ENCODE measurements at places on chromosomes 7 and 10.
A peak's percentile ranks its signal among the peaks of the same experiment; 100 is the strongest.

- DNase-seq: no peak
These were observed 147.9 kb downstream of the DNAH11 start for GRCh38 chr7:21690705-21691104.

- no peak for DNase-seq
These were observed 647.5 kb downstream of the TYW1 start for GRCh38 chr7:67644151-67644550.

DNA sequence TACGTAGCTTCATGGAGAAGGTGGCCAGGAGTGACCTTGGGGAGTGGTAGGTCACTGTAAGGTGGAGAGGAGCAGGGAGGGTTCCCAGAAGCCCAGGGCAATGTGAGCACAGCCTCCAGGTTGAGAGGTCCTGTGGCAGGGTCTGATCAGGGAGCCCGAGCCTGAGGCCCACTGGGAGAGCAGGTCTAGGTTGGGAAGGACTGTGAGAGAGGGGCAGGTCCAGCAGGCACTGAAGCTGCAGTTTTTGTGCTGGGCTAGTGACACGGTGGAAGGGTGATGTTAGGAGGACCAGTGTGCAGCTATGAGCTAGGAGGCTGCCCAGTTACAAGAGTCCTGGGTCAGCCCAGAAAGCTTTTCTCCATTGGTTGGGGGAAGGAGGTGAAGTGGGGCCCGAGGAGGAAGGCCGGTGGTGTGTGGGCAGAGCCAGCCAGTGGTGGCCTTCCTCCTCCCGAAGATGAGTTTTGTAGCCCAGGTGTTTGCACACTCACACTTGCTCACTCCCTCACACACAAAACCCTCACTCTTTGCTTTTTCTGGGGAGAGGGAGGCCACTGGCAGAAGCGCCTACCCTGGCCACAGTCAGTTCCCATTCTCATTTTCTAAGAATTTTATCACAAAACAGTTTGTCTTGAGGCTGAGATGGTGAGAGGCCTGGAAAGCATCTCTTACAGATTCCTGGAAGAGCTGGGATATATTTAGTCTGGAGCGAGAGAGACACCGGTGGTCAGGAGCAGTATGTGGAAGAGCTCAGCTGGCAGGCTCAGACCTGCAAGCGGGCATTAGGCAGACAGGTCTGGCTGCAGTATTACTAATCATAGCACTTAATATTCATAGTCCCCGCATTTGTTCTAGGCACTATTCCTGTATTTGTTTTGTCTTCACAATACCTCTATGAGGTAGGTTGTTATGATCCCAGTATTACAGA, 57.1 kb downstream of the ZNF467 start:
- DNase-seq: no peak

DNA sequence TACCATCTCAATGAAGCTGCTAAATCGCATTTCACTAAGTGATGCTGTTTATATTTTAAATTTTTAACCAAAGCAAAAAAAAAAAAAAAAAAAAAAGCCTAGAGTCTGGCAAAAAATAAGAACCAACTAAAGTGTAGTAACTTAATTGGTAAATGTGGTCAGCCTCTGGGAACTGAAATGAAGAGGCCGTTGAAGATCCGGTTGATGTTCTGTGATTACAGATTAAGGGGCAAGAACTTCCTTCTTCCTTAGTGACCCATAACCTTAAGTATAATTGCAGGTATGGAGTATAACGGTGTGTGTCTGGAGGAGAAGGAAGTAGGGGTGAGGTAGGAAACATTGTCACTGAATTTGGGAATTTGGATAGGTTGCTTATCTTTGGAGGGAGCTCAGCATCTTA, 7.7 kb upstream of the SRGN start:
- DNase-seq: no peak

- no peak for DNase-seq
These were observed 64.5 kb downstream of the MCMBP start for GRCh38 chr10:119807960-119808697.

- no peak for DNase-seq
These were observed 53.5 kb upstream of the PPP2R2D start for GRCh38 chr10:131847241-131847783.

GRCh38 chr10:67657775-67658174, 38.2 kb downstream of the CTNNA3 start:
- DNase-seq: peak; percentile 18

DNA sequence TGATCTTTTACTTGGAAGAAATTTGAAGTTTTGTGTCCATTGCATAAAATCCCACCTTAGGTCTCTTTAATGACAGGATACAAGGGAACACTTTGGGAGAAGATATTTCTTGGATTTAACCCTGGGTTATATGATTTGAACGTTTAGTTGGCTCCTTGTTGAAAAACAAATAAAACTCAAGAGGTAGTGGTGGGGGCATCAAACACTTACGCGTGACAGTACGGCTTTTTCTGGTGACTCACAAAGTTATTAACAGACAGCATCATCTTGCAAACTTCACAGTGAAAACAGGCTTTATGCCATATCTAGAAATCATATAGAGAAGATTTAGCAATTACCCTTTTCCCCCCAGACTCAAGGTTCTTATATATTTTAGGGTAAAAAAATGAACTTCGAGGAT, 699 bp downstream of the NRAP start:
- no peak for DNase-seq

DNA sequence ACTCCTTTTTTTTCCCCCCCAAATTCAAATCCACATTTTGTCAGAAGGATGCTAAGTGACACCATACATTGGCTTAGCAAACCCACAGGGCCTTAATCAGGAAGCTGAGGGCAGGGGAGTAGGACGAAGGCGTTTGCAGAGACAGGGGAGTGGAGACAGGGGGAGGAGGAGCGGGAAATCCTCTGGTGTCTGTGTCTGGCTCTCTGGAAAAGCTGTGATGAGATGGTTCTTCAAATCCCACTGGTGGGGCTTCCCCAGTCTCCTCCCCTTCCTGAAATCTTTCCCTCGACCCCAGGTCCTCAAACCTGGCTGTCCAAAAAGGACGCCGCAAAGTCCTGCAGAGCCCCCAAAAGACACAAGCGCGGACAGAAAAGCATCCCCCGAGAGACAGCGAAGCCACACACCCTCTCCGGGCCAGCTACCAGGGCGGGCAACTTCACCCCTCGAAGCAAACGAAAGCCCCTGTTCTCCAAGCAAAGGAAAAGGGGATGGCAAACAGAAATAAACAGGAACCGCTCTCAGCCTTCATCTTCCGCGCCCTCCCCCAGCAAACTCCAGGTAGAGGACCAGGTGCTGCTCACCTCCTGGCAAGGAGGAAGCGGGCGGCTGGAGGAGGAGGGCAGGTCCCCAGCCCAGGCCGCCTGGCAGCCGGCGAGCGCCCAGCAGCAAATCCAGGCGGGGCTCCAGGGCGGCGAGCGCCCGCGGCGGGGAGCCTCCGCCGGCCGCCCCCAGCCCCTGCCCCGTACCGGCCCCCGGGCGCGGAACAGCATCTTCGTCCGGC, 520 bp downstream of the ELAPOR2 start:
- peak; percentile 16 for DNase-seq

DNA sequence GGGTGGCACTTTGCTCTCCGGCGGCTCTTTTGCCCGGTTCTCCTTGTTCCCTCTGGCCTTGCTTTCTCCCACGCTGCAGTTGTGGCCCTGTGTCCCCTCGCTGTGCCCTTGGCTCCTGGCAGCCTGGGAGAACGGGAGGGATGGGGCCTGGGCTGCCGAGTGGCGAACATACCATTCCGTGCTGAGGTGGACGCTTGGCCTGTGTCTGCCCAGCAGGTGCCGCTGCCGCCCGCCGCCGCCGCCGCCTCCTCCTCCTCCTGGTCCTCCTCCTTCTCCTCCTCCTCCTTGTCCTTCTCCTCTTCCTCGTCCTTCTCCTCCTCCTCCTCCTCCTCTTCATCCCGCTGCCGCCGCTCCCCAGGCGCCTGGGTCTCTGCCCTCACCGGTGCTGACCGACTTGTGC, 36.0 kb downstream of the AGAP3 start:
- DNase-seq: no peak

DNA sequence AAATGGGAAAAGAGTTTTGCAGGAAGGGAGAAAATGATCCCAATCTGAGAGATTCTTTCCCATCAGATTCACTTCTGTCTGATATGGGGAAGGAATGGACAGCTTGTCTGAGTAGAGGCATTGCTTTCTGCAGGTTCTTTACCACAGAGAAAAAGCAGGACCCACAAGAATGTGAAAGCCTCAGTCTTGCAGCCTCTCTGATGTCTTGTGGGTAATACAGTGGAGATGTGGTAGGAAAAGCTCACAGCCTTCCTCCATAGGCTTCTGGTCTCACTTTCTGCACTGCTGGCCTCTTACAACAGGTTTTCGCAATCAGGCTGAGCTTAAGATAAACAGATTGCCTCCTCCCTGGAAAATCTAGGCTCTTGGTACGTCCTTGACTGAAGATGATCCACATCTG, 551 bp downstream of the IFIT1 start:
- DNase-seq: no peak

GRCh38 chr7:81256991-81257390, 338.1 kb upstream of the SEMA3C start:
- no peak for DNase-seq

DNA sequence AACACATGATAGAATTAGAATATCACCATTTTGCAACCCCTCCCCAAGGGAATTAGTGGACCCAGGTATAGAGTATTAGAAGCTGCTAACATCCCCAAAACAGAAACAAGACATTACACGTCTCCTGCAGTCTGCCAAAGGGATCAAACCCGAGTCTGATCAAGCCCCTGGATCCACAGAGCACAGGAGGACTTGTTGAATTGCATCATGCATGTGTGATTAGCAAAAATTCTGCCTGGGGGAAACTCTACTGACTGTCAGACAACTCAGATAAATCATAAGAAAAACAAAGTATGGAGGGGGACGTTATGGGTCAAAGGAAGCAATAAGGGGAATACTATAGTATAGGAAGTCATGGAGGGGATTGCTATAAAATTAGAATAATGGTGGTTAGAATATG, 116.8 kb upstream of the FGFR2 start:
- DNase-seq: no peak

GRCh38 chr10:100713049-100713858, 32.1 kb upstream of the PAX2 start:
- no peak for DNase-seq

DNA sequence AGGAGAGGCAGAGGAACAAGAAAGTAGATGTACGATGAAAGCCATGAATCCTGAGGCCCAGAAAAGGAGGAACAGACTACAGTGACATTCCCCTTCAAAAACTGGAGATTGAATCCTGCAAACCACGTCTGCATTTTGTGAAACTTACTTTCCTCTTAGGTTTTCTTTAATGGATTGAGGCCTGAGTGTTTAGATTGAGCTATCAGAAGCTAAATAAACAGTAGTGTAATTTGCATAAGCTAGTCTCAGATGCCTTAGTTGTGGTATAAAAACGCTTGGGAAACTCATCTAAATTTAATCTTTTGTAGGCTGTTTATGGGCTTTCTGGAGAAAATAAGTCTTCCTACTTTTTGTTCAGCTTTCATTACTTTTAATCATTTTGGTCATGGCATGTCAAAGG, 94.8 kb upstream of the HDAC9 start:
- no peak for DNase-seq

DNA sequence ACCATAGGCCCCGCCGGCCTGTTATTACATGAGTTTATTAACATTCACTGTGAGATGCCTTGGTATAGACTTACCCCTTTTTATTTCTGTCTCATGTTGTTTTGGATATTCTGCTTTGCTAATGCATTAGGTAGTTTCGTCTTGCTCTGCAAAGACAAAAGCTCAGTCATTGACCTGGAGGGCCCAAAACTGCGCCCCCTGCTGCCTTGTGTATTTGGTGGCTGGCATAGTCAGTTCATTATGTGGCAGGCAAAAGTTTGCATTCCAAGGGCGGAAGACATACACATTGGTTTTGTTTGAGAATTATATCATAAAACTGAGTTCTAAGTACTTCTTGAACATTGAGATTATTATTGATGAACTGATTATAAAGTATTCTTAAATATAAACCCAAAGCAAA, 372.5 kb downstream of the SDK1 start:
- DNase-seq: no peak

DNA sequence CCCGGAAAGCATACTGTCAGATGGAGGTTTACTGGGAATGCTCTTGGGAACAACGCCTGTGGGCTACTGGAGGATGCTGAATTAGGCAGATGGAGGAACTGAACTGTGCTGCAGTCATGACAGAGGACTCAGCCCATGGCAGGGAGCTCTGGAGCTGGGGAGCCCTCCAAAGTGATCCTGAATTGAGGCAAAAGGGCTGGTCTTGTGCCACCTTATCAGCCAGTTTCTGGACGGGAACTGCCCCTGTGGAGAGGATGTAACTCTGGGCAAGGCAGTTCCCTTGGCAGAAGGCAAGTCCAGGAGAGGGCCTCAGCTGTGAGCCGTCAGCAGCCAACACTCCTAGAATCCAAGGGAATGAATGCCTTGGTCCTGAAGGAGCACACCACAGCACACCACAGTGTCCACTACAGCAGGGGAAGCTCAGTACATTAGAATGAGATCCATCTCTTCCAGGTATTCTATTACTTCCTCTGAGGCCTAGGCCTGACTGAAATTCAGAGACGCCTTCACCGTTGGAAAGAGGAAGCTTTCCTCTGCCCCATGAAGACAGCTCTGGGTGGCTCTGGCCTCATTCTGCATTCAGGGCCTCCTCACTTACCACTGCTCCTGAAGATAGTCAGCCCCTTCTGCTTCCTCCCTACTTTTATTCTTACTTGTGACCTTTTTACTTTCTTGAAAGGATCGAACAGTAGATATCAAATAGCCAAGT, 139.6 kb upstream of the GPR26 start:
- no peak for DNase-seq

DNA sequence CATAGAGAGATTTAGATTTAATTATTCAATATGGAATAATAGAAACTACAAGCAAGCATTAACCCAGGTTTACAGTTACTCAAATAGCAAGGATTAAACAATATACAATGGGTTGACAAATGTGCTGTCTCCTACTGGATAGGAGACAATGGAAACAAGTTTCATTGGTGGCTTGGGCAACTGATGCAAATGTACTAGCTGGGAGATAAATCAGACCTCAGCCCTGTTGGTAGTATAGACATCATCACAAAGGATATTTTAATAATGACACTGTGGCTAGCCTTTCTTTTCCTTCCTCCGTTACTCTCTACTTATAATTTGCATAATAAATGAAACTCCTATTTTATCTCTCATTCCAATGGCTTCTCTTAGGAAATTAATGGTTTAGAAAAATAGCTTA, 96.5 kb upstream of the DKK1 start:
- no peak for DNase-seq

DNA sequence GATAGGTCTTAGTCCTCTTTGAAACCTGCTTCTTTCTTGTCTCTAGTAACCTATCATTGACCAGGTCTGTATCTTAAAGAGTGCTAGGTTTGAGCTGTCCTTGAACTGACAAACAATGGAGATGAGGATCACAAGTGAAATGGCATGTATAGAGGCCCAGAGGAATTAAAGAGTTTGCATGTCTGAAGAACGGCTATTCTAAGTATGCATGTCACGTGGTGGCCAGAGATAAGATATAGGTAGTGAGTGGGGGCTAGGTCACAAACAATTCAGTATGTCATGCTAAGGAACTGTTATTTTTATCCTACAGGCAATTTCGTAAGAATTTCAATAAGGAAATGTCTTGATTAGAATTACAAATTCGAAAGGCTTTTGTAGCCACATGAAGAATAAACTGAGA, 95.3 kb downstream of the SUGCT start:
- DNase-seq: no peak
